Hindlimb muscle (tissue), 1 donor: ENCODE measurements at places on chromosomes 5 and 9.

- DNase-seq: peak; percentile 89
Measured at GRCh38 chr5:134874831-134875655, 872 bp downstream of the TXNDC15 start.

- DNase-seq: no peak
Measured at GRCh38 chr5:88398316-88398715, 129.7 kb upstream of the TMEM161B start.

GRCh38 chr5:174082286-174082685 is 36.8 kb downstream of the NSG2 start:
- no peak for DNase-seq

DNA sequence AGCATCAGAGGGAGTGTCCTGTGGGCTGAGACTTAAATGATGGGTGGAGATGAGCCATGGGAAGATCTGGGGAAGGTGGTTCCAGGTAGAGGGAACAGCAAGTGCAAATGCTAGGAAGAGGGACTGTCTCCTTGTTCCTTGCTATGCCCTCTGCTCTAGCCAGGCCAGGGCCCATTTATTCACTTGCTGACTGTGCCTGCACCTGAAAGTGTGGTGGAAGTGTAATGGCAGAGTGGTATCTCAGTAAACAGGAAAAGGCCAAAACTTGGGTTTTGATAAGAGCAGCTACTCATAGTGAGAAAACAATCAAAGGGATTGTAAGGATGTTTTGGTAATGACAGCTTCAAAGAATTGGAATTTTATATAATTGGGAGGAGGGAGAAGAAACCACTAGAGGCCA is 32.4 kb downstream of the TLE4 start:
- no peak for DNase-seq

- no peak for DNase-seq
Measured at GRCh38 chr9:394347-395052, 179.8 kb downstream of the DOCK8 start.

DNA sequence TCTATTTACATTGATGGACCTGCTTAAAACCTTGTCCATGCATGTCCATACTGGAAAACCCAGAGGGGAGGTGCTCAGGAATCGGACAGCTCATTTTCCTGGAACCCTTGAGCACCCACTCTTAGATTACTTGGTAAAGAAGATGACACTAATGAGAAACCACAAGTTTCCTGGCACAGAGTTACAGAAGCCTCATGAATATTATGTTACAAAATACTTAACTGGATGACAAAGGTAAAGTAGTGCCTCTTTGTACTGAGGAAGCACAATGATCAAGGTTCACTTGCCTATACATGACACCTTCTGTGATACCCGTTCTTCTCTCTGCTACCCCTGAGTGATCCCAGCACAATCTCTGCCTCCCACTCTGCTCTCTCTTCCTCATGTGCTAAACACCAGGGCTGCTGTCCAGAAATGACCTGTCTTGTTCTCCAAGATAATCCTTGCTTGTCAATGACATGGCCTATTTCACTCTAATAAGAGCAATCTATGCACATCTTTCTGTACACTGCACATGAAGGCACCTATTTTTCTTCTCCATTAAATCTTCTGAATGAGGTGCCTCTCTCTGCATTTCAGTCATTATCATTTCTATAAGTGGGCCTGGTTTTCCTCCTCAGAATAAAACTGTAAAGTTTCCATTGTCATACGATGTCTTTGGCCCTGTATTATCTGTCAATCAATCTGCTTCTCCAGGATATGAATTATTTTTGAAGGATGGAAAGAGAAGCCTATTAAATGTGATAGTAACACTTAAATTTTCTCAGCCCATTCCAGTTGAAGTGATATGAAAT is 684.0 kb upstream of the ACO1 start:
- DNase-seq: no peak

DNA sequence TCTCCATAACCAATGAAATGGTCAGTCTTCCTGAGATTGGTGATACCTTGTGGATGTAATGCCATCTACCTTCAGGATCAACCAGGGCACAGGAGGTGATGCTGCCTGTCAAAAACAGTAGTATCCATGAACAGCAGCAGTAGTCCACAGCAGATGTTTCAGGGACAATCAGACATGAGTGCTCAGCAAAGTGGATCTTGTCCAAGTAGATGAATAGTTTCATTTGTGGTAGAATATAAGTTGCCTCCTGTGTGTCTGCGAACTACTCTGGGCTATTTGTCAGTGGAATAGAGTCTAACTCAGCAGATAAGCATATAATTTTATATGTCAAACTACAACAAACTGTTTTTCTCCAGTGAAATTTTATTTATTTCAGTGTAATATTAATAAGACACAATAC is 1860.1 kb upstream of the ACO1 start:
- DNase-seq: no peak

- DNase-seq: no peak
Measured at GRCh38 chr5:175035882-175036533, 311.6 kb downstream of the MSX2 start.

DNA sequence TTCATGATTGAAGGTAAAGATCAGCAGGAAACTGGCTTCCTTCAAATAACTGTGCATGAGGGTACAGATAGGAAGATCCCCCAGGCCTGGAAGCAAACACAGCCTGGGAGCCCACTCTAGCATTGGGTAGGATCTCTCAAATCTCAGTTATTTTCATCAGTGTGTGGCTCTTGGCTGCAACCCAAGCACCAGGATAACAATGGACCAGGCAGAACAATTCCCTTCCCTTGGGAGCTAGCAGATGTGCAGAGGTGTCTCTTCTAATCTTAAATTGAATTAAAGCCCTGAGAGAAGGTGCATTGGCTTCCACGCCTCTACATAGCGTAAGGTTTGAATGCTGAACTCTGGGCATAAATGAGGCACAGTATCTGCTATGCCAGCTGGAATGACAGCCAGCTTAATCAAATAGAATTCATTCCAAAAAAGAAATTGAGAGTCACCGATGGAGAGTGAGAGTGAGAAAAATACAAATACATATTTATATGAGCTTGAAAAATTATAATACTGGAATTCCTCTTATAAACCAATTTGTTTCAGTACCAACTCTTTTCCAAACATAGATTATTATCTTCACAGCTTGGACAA is 957.3 kb downstream of the CDH12 start:
- no peak for DNase-seq

DNA sequence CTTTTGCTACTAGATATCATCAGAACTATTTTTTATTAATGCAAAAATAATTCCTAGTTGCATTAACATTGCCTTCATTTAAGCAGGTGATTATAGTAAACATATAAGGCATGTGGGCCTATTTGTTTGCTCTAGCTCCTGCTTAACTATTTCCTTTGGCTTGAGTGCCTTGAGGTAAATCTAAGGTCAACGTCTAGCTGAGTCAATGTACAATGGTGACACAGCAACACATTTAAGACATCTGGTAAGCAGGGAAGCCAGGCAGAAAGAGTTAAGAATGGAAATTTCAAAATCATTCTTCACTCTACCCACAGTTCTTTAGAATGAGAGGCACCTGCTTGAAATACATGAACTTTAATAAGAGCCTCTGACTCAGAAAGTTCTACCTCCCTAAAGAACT is 111.9 kb upstream of the FST start:
- DNase-seq: no peak

- DNase-seq: peak; percentile 50
Measured at GRCh38 chr5:88826646-88827585, 56.1 kb downstream of the MEF2C start.

- DNase-seq: no peak
Measured at GRCh38 chr5:127055880-127056653, 17.2 kb downstream of the C5orf63 start.

DNA sequence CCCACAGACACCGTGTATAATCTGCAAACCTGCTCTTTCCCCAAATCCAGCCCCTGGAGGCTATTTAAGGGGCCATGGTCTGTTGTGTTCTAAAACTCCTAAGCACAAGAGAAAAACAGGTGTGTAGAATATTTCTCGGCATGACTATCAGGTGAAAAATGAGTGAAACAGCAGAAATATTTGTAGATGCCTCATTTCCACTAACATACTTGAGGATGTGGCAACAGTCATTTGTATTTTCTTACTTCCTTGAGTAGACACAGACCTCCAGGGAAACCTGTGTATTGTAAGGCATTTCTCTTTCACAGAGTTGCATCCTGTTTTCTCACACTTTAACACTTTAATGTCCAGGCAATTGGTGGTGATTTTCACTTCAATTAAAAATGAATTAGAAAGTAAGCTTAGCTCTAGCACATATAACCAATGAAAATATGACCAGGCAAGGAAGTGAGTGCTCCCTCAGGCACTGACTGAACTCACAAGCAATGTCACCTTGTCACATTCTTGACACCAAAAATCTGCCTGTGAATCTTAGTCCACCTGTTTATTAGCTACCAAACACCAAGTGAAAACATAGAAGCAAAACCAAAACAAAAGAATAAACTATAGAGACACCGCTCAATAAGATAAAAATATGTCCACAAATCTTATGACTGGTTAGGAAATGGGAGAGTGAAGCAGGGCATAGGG is 64.4 kb downstream of the DIRAS2 start:
- DNase-seq: no peak

- DNase-seq: peak; percentile 46
Measured at GRCh38 chr9:80763536-80763935, 925.8 kb downstream of the TLE1 start.

DNA sequence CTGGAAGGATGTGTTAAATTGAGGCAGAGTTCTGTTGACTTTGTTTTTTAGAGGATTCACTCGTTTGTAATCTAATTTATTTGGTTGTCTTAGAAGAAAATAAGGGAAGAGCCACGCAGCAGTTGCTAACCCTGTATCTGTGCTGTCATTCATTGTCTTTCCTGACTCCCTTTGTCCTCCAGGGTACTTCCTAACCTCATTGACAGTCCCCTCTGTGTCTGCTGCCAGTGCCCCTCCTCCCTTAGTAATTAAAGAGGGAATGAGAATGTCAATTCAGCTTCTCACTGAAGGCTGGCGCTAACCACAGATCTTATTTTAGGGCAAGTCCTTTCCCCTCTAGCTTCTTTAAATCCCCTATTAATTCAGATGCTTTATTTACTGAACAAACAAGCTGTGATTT is 84.0 kb downstream of the MAST4 start:
- DNase-seq: no peak

GRCh38 chr5:6736106-6736505 is 22.9 kb downstream of the TENT4A start:
- no peak for DNase-seq

DNA sequence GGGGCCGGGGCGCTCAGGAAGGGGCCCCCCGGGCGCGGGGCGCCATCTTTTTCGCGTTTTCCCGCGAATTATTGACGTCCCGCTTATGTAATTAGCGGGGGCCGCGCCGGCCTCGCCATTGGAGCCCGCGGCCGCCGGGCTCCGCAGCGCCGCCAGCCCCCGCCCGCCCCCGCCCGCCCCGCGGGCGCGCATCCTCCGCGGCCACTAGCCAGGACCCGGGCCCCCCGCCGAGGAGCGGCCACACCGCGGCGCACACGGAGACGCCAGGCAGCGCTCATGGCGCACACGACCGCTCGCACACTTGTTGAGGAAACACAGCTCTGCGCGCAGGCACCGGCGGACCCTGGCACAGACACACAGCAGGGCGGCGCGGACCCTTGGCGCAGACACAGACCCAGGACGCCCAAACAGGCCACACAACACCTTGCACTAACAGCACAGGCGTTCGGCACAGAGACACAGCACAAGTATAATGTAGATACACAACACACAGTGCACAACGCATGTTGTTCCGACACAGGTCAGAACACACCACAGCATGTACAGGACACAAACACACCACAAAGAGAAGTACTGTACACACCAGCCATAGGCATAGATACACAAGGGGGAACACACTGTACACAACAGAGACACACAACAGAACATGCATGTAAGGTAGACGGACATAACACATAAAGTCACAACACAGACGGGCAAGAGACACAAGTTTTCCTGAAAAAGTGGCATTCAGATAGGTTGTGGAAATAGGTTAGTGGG is 467 bp upstream of the PHF19 start:
- peak; percentile 76 for DNase-seq

GRCh38 chr9:71781391-71781790 is 13.1 kb upstream of the CEMIP2 start:
- no peak for DNase-seq

DNA sequence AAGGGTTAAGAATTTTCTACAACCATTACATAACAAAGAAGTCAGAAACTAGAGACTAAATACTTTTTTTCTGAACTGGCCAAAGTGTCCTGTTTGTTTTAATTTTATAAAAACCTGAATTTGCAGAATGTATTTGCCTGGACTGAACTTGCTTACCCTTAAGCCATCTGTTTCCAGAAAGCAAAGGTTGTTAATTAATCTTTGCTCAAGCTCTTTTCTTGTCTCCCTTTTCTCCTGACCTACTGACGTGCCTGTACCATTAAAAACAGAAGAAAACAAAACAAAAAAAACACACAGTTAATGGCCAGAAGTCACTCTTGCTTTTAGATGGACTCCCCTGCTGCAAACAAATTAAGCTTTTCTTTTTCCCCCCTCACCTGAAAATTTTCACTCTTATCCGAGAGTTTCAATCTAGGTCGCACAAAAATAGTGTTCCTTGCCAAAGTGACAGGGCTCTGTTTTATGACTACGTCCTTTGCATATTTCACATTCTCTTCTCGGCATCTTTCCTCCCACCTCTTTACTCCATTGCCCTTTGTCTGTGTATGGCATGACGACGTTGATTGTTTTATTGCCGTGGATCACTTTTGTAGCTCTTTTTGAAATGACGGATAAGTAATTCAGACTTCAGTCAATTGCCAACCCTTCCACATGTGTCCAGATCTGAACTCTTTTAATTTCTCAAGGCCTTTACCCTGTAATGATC is 333.8 kb upstream of the GRIN3A start:
- DNase-seq: no peak

DNA sequence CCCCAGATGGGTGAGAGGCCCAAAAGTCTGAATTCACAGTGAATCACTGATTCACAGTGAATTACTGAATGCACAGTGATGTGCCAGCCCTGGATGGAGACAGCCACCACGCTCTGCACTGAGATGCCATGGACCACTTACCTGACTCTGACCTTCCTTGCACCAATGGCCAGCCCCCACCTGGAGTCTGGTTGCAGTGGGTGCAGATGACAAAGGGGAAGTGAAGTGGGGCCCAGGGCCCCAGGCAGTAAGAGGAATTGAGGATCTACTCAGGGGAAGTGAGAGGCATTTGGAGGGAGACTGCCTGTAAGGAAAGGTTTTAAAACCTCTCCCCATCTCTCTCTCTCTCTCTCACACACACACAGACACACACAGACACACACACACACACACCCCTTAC is 412.1 kb downstream of the CYLC2 start:
- DNase-seq: no peak

DNA sequence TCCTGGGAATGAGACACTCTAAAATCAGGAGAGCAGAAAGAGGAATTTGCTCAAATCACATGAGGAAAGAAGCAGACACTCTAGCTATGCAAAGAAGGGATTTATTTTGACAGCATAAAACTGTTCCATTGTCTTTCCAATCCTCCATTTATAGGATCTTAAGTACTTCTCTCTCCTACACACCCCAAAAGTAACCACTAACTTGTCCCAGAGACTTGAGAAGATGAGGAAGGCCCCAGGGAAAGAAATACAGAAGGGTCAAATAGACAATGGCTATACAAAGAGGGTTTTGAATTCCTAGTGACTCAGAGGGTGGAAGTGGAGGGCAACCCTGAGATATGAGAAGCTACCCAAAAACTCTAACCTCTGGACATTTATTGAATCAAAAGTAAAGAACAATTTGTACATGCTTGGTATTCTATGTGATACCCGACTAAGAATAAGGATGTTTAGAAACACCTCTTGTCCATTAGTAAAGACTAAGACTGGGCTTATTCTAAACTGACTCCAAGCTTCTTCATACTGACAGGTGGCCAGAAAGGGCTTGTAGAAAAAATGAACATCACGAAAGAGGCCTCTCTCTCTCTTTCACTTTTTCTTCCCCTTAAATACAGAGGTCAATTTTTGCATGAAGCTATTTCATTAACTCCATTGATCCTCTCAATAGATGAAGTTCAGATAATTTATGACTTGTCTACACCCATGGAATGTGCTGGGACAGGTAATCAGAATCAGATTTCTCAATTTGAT is 20.6 kb downstream of the DMAC1 start:
- no peak for DNase-seq
